CD8-positive, alpha-beta T cell (primary cell): ENCODE measurements at places on chromosomes 5 and 9.

- no peak for DNase-seq
These were observed 4.4 kb upstream of the ST6GALNAC6 start for GRCh38 chr9:127903557-127904475.

- DNase-seq = no peak
These were observed 77.0 kb downstream of the GNAQ start for GRCh38 chr9:77954666-77955015.

DNA sequence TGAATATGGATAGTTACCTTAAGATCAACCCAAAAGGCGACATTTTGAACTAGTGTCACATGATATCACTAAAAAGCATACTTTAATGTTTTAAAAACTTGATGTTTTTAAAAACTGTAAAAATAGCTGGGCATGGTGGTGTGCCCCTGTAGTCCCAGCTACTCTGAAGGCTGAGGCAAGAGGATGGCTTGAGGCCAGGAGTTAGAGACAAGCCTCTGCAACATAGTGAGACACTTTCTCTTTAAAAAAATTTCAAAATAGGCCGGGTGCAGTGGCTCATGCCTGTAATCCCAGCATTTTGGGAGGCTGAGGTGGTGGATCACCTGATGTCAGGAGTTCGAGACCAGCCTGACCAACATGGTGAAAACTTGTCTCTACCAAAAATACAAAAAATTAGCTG, 129.5 kb downstream of the NPR3 start:
- no peak for DNase-seq

- DNase-seq = no peak
These were observed 5.5 kb upstream of the MAML1 start for GRCh38 chr5:179727106-179727505.

GRCh38 chr5:126395198-126395597, 28.0 kb upstream of the GRAMD2B start:
- no peak for DNase-seq

- no peak for DNase-seq
These were observed 297.0 kb upstream of the CLINT1 start for GRCh38 chr5:158155811-158156505.

DNA sequence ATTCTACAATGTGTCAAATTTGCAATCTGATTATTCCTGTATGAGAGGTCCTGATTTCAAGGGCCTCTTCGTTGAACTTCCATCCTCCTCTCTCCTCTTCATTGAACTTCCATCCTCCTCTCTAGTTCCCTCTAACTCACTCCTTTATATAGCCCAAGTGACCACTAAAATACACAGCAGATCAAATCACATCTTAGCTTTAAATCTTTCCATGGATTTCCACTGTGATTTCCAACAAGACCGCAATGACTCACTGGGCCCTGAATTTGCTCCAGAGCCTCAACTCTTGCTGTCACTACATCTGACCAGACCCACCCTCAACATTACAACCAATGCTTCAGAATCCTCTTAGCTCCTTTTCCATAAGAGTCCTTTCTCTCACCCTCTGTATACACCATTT, 59.1 kb upstream of the TMEM252 start:
- no peak for DNase-seq

DNA sequence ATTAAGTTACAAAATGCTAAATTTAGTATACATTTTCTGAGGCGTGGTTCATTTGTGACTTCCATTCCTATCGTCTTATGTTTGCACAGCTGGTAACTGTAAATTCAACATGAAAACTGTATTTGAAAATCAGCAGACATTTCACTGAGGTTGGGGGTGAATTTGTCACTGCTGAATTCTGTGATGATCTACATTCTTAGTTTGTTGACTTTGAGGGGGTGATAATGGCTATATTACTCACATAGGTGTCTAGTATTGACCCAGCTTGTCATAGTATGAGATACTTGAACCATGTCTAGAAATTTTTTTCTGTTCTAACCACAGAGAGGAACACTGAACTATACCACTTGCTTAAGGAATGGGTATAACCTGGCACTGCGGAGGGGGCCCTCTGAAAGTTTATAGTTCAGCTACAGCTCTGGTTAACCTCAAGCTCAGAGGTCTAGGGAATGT, 313.3 kb downstream of the PIK3R1 start:
- no peak for DNase-seq

- DNase-seq = no peak
These were observed 38.8 kb upstream of the SPRY4 start for GRCh38 chr5:142363619-142363963.

GRCh38 chr9:81394881-81395675, 294.3 kb downstream of the TLE1 start:
- DNase-seq = no peak
